Kidney capillary endothelial cell (primary cell): ENCODE measurements at places on chromosomes 1 and 21.
A peak's percentile ranks its signal among the peaks of the same experiment; 100 is the strongest.

DNA sequence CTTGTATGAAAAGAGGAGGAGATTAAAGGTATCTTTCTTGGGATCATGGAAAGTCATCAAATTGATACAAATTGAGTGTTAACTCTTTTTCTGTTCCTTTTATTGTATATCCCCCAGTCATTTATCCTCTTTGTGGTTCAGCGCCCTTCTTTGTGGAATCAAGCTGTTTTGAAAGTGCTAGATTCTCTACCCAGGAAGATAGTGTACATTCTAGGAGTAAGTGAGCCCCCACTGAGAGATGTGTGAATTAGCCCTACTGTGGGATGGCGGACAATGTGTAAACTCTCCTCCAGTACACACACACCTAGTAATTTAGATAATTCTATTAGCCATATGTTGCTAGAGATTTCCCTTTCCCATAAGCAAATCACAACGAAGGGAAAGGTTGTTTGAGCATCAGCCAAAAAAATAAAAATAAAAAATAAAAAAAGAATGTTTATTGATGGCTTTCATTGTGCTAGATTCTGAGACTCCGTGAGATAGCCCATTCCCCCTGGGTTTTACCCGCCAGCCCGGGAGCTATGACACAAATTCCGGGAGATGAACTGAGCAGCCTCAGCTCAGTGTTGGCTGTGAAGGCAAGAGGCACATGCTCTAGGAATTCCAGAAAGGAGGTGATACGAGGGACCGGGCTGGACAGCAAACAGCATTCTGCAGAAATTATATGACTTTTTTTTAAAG, 378.4 kb upstream of the RUNX1 start:
- DNase-seq = no peak

DNA sequence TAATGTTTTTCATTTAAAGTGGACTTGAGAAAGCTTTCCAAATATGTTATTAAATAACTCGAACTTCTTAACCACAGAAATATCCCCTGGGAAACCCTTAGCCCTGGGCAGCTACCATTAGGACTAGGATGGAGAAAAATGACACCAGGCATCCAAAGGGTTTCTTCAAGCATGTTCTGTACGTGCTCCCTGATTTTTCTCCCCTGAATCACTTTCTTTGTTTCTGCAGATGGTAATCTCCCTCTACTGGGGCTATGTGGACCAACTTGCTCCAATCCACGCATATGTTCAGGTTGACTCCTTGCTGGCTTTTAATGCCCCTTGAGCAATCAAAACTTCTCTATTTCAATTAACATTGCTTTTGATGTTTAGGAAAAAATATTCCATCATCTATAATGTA, 312.7 kb upstream of the C1orf87 start:
- DNase-seq = no peak

DNA sequence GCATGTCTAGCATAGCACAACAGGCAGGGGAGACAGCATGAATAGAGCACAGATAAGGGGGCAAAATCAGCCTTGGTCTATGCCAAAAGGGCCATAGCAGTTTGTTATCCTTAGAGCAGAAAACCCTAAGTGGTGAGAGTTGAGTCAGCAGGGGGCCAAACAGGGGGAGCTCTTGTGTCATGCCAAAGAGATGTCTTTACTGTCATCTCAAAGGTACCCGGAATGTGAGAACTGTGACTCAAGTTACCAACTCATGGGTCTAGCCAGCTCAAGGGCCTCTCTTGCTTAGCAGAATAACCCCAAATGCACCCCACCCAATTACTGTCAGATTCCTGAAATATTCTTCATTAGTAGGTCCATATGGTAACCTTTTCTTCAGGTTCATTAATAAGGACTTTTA, 45.9 kb upstream of the NRDC start:
- DNase-seq = no peak

DNA sequence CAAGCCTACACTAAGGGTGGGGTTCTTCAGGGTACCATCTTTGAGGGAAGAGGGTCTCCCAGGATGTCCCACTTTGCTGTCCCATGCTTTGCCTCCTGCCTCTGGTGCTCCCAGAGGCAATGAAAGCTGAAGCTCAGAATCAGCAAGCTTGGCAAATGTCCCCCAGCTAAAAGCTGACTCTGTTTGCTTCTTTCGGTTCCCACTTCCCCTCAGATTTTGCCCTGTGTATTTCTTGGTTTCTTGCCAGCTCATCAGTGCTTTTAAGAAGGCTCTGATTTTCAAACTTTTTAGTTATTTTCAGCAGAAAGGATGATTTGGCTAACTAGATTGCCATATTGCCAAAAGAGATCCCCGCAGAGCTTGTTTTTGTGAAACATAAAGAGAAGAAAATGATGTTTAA, 33.1 kb upstream of the COG2 start:
- no peak for DNase-seq

DNA sequence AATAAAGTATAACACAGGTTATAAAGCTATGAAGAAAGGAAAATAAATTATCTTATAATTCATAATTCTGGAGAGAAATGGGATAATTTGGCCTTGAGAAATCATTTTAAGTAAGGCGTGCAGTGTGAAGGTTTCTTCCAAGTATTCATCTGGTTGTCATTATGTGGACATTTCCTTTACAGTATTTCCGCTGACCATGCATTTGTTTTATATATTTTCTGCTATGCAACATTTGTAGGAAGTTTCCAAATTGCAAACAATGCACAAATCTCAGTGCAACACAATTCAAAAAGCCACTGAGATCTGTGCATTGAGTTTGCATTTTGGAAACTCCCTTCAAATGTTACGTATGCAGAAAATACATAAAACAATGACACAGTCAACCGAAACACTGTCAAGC, 17.8 kb downstream of the ZNF670 start:
- no peak for DNase-seq

DNA sequence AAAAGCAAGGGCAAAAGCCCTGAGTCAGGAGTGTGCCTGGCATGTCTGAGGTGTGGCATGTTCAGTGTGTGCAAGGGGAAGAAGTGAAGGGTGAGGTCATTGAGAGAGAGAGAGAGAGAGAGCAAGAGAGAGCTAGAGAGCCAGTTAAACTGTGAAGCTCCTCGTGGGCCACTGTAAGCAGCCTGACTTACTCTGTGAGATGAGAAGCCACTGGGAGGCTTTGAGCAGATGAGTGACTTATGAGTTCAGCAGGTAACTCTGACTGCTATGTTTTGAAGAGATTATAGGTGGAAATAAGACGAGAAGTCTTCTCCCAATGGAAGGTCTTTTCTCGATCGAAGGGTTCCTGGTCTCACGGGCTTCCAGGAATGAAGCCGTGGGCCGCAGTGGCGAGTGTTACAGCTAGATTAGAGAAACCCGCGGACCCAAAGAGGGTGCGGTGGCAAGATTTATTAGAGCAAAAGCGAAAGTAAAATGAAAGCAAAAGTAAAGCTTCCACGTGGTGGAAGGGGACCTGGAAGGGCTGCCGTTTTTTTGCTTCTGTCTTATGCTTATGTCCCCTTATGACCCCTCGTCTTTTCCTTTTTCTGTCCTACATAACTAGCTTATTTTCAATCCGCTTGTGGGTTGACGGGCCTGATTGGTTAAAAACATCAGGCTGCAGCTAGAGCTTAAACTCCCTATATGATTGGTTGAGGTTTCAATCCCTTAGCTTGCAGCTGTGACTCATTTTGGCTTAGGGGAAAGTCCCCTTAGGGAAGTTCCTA, 323.1 kb upstream of the FAM78B start:
- DNase-seq = no peak

- DNase-seq = no peak
Observed at GRCh38 chr1:98210064-98210463, 289.2 kb upstream of the DPYD start.

GRCh38 chr1:155205969-155206593, 1.6 kb downstream of the THBS3 start:
- DNase-seq = no peak

- no peak for DNase-seq
Observed at GRCh38 chr1:204367956-204368355, 8.2 kb upstream of the PLEKHA6 start.

GRCh38 chr1:180309338-180309737, 79.3 kb downstream of the LHX4 start:
- peak; percentile 5 for DNase-seq

DNA sequence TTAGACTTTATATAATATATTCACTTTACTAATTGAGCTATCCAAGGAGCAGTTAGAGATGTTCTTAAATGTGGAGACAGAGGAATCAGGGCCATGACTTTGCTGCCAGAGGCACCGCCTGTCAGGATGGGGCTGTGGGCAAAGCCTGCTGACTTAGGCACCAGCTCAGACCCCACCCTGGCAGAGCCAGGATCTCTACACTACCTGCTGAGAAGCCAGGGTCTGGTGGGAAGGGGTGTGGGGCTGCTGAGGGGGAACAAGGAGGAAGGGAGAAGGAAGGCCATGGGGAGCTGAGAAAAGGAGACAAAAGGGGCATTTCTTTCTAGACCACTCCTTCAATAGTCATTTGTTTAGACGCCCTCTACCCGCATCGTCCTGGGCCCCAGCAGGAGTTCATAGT, 104.8 kb downstream of the TMEM53 start:
- no peak for DNase-seq

GRCh38 chr1:211340622-211341507, 14.2 kb downstream of the TRAF5 start:
- no peak for DNase-seq

DNA sequence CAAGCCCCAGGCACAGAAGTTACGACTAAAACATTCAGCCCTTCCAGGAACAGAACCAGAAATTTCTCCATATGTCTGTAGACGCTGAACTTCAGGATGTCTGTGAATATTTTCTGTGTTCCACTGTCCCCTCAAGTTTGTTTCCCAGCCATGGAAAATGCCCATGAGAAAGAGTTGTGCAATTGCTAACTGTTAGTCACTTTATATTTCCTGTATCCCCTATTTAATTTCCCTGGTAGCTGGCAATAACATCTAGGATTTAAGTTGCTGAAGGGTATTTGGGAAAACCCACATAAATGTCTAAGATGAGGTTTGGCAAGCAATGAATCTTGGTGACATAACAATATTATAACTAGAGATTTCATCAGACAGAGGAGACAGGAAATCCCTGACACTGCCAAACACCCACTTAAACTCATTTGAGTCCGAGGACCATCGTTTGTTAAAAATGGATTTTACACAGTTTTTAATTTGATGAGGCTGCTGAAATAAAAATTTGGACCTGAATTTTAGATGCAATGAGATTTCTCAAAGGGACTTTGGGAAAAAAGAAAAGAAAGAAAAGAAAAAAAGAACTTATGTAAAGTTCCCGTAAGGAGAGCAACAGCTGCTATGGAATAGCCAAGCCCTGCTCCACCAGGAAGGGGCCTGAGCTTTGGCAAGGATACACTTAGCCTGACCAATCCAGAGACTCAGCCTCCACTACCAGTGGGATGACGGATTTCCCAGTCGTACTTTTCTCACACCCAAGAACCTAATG, 21.8 kb upstream of the ERRFI1 start:
- no peak for DNase-seq

DNA sequence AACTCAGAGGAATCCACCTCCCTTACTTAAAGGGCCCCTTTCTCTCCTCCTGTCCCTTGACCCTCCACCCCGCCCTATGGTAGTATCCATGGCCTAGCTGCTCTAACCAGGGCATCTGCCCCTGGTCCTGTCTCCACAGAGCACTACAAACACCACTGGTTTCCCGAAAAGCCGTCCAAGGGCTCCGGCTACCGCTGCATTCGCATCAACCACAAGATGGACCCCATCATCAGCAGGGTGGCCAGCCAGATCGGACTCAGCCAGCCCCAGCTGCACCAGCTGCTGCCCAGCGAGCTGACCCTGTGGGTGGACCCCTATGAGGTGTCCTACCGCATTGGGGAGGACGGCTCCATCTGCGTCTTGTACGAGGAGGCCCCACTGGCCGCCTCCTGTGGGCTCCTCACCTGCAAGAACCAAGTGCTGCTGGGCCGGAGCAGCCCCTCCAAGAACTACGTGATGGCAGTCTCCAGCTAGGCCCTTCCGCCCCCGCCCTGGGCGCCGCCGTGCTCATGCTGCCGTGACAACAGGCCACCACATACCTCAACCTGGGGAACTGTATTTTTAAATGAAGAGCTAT, 1.7 kb downstream of the BTG2 start:
- DNase-seq = no peak
